ENCODE measurements at places on chromosomes 11 and 22.

DNA sequence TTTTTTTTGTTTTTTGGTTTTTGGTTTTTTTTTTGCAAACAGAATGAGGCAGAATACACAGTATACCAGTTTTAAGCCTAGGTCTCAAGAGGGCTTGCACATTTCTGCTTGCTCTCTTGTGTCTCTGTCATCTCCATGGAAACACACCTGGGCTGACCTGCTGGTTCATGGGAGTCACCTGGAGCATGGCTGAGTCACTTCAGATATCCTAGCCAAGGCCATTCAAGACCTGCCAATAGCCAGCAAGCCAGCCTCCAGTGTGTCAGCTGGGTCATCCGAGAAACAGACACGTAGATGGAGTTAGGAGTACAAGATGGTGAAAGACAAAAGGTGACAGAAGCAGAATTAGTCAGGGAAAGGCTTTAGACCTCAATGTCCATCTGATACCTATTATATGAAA, 124.2 kb upstream of the SEZ6L start:
- no peak for DNase-seq

DNA sequence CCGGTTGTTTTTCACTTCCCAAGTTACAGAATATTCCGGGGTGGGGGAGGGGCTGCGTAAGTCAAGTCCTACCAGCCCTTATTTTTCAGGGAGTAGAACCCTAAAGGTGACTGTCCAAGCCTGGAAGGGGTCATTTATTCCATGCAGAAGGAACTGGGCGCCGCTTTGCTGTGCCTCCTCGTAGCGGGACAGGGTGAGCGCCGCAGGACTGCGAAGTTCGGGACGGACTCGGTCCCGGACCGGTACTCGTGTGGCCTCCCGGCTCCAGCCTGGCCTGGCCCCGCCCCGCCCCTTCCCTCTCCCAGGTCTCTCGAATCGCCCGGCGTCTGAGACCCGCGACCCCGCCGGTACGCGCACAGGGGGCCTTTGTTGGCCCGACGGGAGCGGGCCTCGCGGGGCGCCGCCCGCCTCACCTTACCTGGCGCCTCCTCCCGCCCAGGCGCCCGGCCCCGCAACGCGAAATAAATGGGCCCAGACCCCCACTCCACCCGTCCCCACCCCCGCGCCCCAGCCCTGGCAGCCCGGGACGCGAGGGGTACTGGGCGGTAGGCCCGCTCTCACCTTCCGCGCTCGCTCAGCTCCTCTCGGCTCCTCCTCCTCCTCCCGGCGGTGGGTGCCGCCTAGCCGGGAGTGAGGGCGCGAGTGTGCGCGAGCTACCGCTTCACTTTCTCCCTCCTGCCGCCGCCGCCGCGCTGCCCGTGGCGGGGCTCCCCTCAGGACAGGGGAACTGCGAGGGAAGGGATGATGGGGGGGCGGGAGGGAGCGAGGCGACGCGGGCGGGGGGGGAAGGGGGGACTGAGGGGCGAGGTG, 698 bp downstream of the PAK1 start:
- peak; percentile 60 for DNase-seq

DNA sequence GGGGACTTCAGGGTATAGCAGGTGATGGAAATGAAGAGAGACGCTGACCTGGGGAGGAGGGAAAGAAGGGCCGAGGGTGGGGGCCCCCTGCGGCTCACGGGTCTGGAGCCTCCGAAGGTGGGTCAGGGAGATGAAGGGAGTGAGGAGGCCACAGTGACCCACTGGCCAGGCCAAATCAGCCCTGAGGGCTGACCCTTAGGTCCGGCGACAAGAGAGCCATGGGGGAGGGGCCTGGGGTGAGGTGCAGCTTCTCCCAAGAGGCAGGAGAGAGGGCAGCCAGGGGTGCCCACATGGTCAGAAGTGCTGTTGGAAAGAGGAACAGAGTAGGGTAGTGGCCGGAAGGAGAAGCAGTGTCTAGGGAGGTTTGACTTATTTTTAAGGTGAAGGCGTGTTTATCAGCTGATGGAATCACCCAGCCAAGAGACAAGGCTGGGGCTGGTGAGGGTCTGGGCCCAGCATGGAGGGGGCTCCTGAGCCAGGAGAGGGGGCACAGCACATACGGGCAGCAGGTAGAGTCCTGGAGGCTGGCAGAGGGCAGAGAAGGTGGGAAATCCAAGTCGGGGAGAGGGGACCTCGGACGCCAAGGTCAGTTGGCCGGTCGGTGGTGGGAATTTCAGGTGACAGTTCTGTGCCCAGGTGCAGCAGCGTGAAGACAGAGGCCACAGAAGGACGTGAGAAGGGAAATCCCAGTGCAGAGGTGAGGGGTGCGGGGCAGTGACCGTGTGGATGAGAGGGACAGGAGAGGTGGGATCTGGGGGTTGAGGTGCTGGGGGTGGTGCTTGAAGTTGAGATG, 49.0 kb downstream of the LINC01488 start:
- DNase-seq: no peak

DNA sequence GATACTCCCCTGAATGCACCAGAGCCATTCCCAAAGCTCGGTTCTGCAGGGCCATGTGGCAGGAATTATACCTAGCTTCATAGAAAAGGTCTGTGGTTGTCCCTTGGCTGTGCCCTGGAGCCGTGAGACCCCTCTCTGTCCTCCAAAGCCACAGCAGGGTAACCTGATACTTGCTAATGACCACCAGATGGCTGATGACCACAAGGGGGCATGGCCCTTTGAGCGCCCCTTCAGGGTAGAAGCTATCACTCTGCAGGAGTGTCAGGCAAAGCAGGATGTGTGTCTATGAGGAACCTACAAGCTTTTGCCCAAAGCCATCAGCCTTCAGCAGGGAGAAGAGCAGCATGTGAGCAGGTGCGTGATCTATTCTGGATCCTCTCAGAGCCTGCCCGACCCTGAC, 95.3 kb downstream of the NTM start:
- no peak for DNase-seq

DNA sequence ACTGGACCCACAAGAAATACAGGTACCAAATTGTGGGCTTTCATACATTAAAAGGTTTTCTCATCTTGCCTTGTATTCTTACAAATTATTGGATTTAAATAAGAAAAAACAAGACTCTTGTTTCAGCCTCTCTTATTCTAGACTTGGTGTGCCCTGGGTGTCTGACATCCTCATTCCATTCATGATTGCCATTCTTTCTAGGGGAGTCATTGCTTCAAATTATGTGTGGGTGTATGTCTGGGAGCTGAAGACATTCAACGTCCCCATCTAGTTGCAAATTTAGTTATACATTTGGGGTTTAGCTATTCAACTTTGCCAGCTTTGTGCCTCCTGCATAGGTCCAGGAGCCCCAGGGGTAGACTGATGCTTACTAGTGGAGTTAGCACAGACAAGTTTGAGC, 18.1 kb downstream of the MAML2 start:
- no peak for DNase-seq

DNA sequence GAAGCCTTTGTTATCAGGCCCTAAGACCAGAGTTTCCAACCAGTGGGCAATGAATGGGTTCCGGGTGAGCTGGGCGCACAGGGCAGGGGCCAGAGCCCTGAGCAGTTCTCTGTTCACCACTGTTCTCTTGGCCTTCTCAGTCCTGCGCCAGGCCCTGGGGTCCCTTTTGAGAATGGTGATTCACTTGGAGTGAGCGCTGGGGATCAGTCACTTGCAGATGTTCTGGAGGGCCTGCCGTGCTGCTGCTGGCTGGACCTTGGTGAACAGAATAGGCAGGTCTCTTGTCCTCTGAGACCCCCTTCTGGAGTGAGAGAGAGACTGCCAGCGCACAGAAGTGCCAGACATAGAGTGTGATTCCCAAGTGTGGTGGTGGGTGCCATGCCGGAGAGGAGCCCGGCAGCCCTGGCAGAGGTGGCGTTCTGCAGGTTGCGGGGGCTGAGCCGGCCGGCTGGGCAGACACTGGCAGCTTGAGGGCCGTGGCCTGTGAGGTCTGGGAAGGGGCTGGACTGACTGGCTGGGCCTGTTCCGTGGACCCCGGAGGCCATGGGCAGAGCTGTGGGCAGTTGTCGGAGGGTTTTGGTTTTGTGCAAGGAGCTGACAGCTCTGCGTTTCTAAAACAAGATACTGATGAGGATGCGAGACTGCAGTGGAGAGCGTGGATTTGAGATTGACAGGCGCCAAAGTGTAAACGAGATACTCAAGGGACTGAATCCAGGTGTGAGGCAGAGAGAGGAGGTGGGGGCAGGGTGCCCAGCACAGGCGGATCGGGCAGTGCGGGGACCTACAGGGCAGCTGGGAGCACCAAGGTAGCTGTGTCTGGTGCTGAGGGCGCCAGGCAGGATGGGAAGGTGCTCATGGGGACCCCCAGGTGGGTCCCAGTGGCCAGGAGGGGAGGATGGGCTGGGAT, 12.3 kb downstream of the TPCN2 start:
- no peak for DNase-seq
